ENCODE measurements at places on chromosomes 13 and 19. TPM values are rescaled to one million over a fixed set of nuclear protein-coding genes. Genes with fewer than 3 reads are reported as not detected.

MAST3 gene
- 6.2 TPM for total RNA-seq

BRSK1 gene
- 2.5 TPM for total RNA-seq

- no peak overlapping the region for H3K27ac ChIP-seq
- H3K36me3 ChIP-seq: no peaks in the 10 kb centered on the region
- no peak overlapping the region for H3K4me3 ChIP-seq
- no peaks in the 10 kb centered on the region for H3K27me3 ChIP-seq
- no peaks in the 10 kb centered on the region for H3K4me1 ChIP-seq
- no peak for DNase-seq
Observed at GRCh38 chr13:93248627-93249047, 22.0 kb downstream of the GPC6 start.

GRCh38 chr19:7177926-7178325 is 108.4 kb downstream of the ZNF557 start:
- DNase-seq: no peak
- no peaks in the 10 kb centered on the region for H3K36me3 ChIP-seq
- peaks cover 6% of the 10 kb centered on the region for H3K4me1 ChIP-seq
- no peak overlapping the region for H3K27ac ChIP-seq
- no peak overlapping the region for H3K4me3 ChIP-seq

- H3K27me3 ChIP-seq: no peaks in the 10 kb centered on the region
- peak overlapping the region; percentile 26 for H3K27ac ChIP-seq
- DNase-seq: no peak
- H3K36me3 ChIP-seq: no peaks in the 10 kb centered on the region
- H3K4me3 ChIP-seq: no peak overlapping the region
Observed at GRCh38 chr13:114110091-114110829, 22.2 kb downstream of the RASA3 start.

DNA sequence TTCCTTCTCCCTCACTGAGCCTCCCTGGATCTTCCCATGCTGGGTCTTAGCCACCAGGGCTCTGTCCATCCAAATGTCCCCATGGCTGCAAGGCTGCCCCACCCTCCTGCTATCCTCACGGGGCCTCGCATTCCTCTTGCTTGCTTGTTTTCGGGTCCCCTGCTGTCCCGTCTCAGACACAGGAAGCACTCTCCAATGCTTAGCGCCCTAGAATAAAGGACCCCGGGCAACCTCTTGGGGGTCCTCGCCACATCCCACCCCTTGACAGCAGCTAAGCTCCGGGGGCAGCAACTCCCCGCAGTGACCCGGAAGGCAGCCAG is 23.7 kb downstream of the SH3GL1 start:
- H3K27me3 ChIP-seq: no peaks in the 10 kb centered on the region
- peaks cover 68% of the 10 kb centered on the region for H3K4me1 ChIP-seq
- H3K27ac ChIP-seq: peak overlapping the region; percentile 80
- no peaks in the 10 kb centered on the region for H3K36me3 ChIP-seq

- no peaks in the 10 kb centered on the region for H3K4me1 ChIP-seq
- H3K36me3 ChIP-seq: no peaks in the 10 kb centered on the region
- H3K27me3 ChIP-seq: no peaks in the 10 kb centered on the region
- H3K4me3 ChIP-seq: no peak overlapping the region
- H3K27ac ChIP-seq: peak overlapping the region; percentile 53
Observed at GRCh38 chr13:50993934-50994333, 84.3 kb downstream of the RNASEH2B start.

- H3K36me3 ChIP-seq: no peaks in the 10 kb centered on the region
- DNase-seq: no peak
- H3K4me1 ChIP-seq: no peaks in the 10 kb centered on the region
- no peak overlapping the region for H3K27ac ChIP-seq
- no peak overlapping the region for H3K4me3 ChIP-seq
Observed at GRCh38 chr19:55712804-55713631, 25.2 kb downstream of the NLRP9 start.

GRCh38 chr13:43389573-43389972 is 366.2 kb downstream of the DNAJC15 start:
- H3K27ac ChIP-seq: no peak overlapping the region
- H3K36me3 ChIP-seq: no peaks in the 10 kb centered on the region
- no peak overlapping the region for H3K4me3 ChIP-seq

- no peak for DNase-seq
- H3K4me3 ChIP-seq: no peak overlapping the region
- H3K27me3 ChIP-seq: no peaks in the 10 kb centered on the region
- H3K27ac ChIP-seq: no peak overlapping the region
- H3K36me3 ChIP-seq: no peaks in the 10 kb centered on the region
- no peaks in the 10 kb centered on the region for H3K4me1 ChIP-seq
Observed at GRCh38 chr13:40679480-40679985, 13.1 kb upstream of the FOXO1 start.
